Heart left ventricle (tissue), 16 donors: ENCODE measurements at places on chromosomes 7 and 10. TPM values are rescaled to one million over a fixed set of nuclear protein-coding genes. Genes with fewer than 3 reads are reported as not detected.

DNA sequence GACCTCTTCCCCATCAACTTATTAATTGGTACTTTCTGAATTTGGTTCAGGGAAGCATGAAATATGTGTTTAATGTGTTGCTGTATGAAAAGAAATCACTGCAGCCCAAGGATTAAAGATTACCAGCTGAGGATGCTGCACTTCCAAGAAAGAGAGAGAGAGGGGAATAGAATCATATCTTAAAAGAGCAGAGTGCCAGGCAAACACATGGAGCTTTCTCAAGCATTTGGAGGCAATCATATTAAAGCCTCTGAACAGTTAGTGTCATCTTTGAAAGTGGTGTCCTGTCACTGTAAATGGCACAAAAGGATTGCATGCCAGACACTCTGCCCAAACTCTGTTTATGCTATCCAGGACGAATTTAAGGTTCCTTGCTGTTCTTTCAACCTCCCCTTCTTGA, 386.7 kb downstream of the SORCS1 start:
- no peak overlapping the region for H3K4me3 ChIP-seq
- no peaks in the 10 kb centered on the region for H3K36me3 ChIP-seq
- no peaks in the 10 kb centered on the region for H3K4me1 ChIP-seq
- no peaks in the 10 kb centered on the region for H3K27me3 ChIP-seq
- no peak for DNase-seq
- H3K27ac ChIP-seq = no peak overlapping the region

KCNMA1 gene
- total RNA-seq = 8.0 TPM

ASB4 gene
- total RNA-seq = 6.0 TPM

GRCh38 chr7:143027032-143027431, at the start of gene OR9A2:
Gene OR9A2 (minus strand): TSS chr7:143027132. CDS start chr7:143027132, 0 bp downstream.
- no peak within 1 kb of the TSS for H3K27ac ChIP-seq
- no peaks in the 10 kb centered on the region for H3K27me3 ChIP-seq
- H3K4me1 ChIP-seq = no peaks in the 10 kb centered on the region
- H3K4me3 ChIP-seq = no peak within 1 kb of the TSS
- H3K36me3 ChIP-seq = no peaks in the 10 kb centered on the region

DNA sequence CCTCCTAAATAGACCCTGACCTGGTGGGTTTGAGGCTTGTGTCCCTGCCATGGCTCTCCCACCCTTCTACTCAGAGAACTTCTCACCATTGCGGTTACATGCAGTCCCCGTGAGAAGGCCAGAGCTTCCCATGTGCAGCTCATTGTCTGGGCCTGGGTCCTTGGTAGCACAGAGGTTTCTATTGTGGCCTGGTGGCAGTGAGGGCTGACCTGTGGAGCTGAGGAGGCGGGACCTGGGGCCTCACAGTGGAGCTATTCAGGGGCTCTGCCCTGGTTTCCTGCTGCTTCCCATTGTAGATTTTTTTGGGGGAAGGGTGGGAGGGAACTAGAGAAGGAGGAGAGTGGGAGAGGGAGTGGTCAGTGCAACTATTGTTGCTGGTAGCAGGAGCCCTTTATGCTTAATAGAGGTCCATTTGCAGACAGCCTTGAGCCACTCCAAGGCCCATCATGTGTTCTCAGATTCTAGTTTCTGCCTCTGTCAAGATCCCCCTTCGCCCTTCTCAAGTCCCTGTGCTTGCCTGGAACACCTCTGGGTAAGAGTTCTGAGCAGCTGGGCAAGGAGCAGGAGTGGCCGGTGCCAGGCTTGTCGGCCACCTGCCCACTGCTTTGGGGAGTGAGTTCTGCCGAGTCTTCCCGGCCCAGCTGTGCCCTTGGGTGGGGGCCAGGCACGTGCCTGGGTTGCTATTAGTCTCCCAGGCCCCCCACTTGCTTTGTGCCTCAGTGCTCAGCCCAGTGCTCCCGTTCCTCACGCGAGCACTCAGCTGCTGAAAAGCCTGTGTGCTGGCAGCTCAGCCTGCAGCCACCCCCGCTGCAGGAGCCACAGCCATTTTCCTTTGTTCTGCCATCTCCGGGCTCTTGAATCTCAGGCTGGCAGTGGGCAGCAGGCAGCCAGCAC, 10.7 kb downstream of the TSPAN14 start:
- H3K4me3 ChIP-seq = peak overlapping the region; percentile 27
- DNase-seq = peak; percentile 65
- H3K27me3 ChIP-seq = no peaks in the 10 kb centered on the region
- H3K4me1 ChIP-seq = peaks cover 100% of the 10 kb centered on the region
- H3K27ac ChIP-seq = peak overlapping the region; percentile 69

DNA sequence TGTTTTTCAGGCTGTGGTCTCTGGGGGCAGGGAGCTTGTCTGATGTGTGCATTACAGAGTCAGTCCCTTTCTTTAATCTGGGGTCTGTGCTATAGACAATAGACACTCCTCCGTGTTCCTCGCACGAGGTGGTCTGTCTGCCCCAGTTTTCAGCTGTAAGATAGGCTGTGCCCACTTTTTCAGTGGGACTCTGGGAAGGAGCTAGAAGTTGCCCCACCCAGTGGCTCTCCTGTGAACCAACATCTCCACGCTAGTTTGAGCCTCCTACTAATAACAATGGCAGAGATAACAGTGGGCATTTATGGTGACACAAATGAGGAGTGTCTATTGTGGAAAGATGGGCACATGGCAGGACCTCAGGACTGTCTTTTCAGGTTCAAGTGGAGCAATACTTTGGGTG, 44.0 kb downstream of the ADRB1 start:
- no peaks in the 10 kb centered on the region for H3K4me1 ChIP-seq
- H3K27ac ChIP-seq = no peak overlapping the region
- H3K4me3 ChIP-seq = no peak overlapping the region
- DNase-seq = no peak
- H3K27me3 ChIP-seq = no peaks in the 10 kb centered on the region

- peak overlapping the region; percentile 4 for H3K27ac ChIP-seq
- H3K27me3 ChIP-seq = no peaks in the 10 kb centered on the region
These were observed 37.3 kb downstream of the HBP1 start for GRCh38 chr7:107206136-107206535.

CYP3A5 gene
- total RNA-seq = not detected
